ENCODE measurements at places on chromosomes 4 and X.

GRCh38 chr4:84167564-84167963 lies 331.5 kb downstream of the NKX6-1 start:
- DNase-seq = peak; percentile 80

DNA sequence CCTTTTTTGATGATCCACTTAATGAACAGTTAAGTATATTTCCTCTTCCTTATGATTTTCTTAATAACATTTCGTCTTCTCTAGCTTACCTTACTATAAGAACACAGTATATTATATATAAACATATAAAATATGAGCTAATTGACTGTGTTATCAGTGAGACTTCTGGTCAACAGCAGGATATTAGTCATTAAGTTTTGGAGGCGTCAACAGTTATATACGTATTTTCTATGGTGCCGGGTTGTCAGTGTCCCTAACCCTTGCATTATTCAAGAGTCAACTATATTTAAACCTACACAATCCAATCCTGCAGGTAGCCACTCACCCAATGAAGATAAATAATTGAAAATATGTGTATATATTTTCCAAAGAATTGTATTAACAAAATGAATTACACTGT lies 88.0 kb downstream of the NR3C2 start:
- no peak for DNase-seq

DNA sequence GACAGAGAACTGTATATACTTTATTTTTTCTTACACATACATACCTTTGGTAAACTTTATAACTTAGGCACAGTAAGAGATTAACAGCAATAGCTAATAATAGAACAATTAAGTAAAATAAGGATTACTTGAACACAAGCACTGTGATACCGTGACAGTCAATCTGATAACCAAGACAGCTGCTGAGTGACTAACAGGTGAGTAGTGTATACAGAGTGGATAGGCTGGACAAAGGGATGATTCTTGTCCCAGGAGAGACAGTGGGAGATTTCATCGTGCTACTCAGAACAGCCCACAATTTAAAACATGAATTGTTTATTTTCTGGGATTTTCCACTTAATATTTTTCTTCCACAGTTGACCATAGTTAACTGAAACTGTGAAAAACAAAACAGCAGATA lies 411.8 kb downstream of the PPP1R2C start:
- DNase-seq = no peak

- no peak for DNase-seq
Observed at GRCh38 chr4:14908635-14909034, 93.6 kb upstream of the CPEB2 start.

- no peak for DNase-seq
Observed at GRCh38 chr4:165133150-165133549, 20.5 kb upstream of the TMEM192 start.

DNA sequence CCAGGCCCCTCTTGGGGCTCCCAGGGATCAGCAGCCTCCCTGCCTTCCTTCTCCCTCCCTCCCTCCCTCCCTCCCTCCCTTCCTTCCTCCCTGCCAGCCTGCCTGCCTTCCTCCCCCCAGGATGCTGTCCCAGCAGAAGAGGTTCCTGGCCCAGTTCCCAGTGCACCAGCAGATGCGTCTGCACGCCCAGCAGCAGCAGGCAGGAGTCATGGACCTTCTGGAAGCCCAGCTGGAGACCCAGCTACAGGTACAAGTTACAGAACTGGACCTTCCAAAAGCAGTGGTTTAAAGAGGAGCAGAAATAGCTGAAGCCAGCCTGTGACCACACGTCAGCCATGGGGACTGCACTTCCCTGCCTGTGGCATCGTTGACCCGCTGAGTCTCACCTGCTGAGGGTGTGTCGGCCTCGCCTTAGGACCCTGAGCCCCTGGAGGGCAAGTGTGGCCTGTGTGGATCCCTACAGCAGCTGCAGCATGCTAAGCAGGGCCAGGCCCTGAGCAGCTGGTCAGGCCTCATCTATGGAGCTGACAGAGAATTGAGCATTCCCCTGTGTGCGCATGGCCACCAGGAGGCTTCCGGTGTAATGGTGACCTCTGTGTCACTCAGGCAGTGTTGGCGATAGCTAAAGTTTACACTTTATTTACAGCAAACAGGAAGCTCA lies 84.7 kb downstream of the CRMP1 start:
- no peak for DNase-seq

DNA sequence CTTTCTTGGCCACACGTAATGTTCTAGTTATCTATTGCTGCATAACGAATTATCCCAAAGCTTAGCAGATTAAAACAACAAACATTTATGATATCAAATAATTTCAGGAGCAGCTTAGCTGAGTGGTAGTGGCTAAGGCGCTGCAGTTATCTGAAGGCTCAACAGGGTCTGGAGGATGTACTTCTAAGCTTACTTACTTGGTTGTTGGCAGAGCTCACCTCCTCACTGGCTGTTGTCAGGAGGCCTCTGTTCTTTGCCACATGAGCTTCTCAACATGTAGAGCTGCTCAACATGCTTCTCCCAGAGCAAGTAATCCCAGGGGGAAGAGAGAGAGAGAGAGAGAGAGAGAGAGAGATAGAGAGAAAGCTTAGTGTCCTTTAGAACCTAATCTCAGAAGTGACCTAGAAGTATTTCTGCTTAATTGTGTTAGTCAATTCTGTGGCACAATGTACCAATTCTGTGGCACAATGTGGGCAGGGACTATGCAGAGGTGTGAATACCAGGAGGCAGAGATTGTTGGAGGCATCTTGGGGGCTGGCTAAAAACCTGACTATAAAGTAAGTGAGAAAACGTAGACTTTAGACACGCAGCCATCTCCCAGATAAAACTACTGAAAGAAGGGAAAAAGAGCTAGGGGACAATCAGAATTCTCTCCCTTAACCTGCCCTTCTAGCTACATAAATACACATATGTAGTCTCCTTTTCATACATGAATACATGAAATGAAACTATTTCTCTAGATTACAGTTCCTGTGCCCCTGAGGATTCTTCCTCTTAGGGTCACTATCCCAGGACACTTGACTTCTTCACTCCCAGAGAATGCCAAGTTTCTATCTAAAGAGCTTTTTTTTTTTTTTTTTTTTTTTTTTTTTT lies 40.2 kb downstream of the HOPX start:
- DNase-seq = no peak

- DNase-seq = no peak
Observed at GRCh38 chr4:109419679-109420078, 13.9 kb upstream of the SEC24B start.

DNA sequence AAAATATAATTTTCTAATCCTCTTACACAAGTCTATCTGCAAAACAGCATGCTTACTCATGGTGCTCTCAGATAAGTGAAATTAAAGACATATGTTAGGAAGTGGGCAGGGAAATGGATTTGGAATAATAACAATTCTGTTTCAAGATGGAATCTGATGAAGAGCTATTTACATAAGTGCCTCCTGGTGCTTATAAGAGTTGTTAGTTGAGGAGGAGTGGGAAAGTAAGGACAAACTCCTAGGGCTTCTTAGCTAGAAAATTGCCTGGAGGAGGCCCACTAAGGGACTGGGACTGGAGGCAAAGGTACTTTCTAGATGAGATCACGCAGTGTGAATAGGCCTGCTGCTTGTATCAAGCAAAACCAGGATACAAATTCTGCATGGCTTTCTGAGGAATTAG lies 939.8 kb downstream of the GLUD2 start:
- DNase-seq = no peak

GRCh38 chr4:83870328-83870950 lies 334.5 kb downstream of the GPAT3 start:
- DNase-seq = no peak

- no peak for DNase-seq
Observed at GRCh38 chr4:12146339-12146738, 717.6 kb upstream of the HS3ST1 start.

GRCh38 chrX:137212078-137212632 lies 178.4 kb upstream of the GPR101 start:
- no peak for DNase-seq

DNA sequence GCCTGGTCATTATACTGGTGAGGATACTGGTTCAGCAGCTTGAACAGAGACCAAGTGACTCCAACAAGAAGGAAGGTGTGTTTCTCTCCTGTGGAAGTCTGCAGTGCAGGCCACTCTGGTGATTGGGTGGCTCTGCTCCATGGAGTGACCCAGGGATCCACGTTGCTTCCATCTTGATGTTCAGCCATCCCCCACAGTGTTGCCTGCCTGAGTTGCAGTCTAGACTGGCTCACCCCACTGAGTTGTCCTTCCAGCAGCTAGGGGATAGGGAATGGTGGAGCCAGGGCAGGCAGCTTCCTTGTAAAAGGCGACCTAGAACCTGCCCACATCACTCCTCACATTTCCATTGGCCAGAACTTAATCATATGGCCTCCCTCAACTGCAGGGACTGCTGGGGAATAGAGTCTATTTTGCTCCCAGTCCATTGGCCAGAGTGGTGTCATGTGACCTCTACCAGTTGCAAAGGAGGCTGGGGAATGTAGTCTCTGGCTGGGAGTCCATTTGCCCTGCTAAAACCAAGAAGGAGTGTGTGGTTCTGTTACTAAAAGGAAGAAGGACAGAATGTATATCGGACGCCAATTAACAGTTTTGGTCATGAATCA lies 8.0 kb downstream of the MAN2B2 start:
- DNase-seq = peak; percentile 56

DNA sequence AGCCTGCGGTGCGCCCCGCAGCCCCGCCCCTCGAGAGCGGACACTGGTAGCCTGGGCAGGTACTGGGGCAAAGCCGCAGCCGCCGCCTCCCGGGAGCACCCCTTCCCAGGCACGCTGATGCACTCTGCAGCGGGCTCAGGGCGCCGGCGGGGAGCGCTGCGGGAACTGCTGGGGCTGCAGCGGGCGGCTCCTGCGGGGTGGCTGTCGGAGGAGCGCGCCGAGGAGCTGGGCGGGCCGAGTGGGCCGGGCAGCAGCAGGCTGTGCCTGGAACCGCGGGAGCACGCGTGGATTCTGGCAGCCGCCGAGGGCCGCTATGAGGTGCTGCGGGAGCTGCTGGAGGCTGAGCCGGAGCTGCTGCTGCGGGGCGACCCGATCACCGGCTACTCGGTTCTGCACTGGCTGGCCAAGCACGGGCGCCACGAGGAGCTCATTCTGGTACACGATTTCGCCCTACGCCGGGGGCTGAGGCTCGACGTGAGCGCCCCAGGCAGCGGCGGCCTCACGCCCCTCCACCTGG lies 401 bp downstream of the SOWAHD start:
- peak; percentile 25 for DNase-seq

DNA sequence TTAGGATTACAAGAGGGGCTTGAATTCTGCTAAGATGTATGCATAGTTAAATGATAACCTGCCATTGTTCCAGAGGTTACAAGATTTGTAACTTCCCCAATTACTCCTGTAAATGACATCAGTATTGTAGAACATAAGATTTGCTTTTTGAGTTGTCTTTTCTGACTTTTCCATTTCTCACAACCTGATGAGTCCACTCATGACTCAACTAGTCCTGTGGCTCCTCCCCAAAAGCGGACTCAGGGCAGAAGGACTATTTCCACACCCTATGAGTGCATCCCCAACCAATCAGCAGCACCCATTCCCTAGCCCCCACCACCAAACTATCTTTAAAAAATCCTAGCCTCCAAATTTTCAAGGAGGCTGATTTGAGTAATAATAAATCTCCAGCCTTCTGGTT lies 54.7 kb downstream of the HOPX start:
- DNase-seq = no peak

- DNase-seq = peak; percentile 11
Observed at GRCh38 chrX:15146515-15146914, 123.4 kb downstream of the ASB9 start.

GRCh38 chr4:184568770-184569169 lies 80.5 kb downstream of the CASP3 start:
- DNase-seq = no peak

DNA sequence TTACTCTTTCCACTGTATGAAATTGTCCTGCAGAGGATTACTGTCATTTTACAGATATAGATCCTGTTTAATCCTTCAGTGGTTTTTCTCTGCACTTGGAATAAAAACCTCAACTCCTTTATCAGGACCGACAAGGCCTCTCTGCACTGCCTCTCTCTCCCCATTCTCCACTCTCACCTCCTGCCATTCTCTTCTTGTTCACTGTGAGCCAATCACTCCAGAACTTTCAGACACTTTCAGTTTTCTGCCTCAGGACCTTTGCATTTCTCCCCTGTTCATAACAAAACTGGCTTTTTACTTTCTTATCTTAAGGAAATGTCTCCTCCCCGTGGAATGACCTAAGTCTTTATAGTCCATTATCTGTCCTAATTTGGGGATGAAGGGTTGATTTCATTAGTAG lies 137.3 kb downstream of the ELOVL6 start:
- DNase-seq = no peak

GRCh38 chrX:114272096-114272686 lies 311.7 kb upstream of the HTR2C start:
- no peak for DNase-seq

DNA sequence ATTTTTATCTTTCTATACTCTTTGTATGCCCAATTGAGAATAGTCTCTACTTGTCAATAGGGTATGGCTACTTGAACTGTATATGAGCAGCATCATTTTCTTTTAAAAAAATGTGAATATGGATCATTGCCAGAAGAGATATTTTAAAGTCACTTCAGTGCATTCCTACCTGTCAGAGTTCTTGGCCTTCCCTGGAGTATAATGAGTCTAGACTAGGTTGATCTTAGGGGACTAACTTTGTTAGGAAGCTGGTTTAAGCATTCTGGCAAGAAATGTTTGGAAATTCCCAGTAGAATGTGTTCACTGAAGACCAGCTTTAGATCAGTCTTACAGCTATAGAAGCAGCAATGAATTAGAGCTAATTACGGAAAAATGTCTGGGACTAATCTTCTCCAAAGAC lies 178.2 kb downstream of the FAT4 start:
- DNase-seq = no peak

- no peak for DNase-seq
Observed at GRCh38 chr4:169663831-169664230, 43.5 kb downstream of the CLCN3 start.

DNA sequence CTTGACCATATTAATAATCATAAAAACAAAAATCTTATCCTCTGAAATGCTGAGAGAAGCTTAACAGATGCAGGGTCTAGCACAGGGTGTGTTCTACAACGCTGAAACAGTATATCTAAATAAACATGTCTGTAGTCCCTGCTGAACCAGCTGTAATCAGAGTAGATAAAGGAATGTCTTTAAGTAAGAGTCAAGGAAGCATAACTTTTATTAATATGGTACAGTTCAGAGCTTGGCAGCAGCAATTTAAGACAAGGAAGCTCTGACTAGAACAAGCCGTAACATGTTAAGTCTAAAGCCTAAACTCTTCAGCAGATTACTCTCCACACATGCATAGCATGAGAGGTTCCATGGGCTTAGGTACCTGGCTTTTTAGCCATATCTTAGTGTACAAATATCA lies 36.1 kb downstream of the NFKB1 start:
- no peak for DNase-seq

Data from WERI-Rb-1 (cell line).